ENCODE measurements at places on chromosomes 1 and 21. TPM values are rescaled to one million over a fixed set of nuclear protein-coding genes. Genes with fewer than 3 reads are reported as not detected.

DNA sequence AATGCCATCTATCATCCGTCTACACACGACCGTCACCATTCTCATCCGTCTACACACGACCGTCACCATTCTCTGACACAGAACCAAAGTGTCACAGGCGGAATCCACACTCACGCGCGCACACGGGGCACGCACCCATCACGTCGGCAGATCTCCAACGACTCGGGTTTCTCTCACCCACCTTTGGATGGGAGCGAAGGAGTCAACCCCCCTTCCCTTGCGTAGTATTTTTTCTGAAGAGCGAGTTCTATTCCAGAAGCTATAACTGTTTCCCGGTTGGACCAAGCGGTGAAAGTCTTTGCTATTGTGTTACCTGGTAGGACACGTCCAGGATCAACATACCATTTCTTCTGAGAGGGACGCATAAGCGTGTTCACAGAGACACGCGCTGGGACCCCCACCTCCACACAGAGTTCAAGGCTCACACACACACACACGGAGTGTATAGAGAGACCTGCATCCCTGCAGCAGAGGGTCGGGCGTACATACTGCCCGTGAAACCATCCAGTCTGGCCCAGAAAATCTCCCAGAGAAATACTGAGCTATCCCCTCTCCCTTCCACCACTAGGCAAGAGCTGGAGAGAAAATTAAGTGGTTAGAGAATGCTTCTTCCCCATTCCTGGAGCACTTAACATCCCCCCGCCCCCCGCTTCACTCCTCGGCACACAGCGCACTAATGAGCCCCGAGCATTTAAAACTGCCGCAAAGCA is 741 bp downstream of the DUSP10 start:
- no peak for DNase-seq

GRCh38 chr1:205774198-205775014 is 876 bp downstream of the RAB29 start:
- DNase-seq, result no peak

KMO gene
- total RNA-seq, result 0.83 TPM

SYT11 gene
- 23.4 TPM for total RNA-seq

FAM167B gene
- 7.6 TPM for total RNA-seq

KAZN gene
- total RNA-seq, result 10.2 TPM
